ENCODE measurements at places on chromosomes 5 and 9.
A peak's percentile ranks its signal among the peaks of the same experiment; 100 is the strongest.

GRCh38 chr9:107513464-107514100 lies 24.0 kb upstream of the KLF4 start:
- DNase-seq, result no peak

DNA sequence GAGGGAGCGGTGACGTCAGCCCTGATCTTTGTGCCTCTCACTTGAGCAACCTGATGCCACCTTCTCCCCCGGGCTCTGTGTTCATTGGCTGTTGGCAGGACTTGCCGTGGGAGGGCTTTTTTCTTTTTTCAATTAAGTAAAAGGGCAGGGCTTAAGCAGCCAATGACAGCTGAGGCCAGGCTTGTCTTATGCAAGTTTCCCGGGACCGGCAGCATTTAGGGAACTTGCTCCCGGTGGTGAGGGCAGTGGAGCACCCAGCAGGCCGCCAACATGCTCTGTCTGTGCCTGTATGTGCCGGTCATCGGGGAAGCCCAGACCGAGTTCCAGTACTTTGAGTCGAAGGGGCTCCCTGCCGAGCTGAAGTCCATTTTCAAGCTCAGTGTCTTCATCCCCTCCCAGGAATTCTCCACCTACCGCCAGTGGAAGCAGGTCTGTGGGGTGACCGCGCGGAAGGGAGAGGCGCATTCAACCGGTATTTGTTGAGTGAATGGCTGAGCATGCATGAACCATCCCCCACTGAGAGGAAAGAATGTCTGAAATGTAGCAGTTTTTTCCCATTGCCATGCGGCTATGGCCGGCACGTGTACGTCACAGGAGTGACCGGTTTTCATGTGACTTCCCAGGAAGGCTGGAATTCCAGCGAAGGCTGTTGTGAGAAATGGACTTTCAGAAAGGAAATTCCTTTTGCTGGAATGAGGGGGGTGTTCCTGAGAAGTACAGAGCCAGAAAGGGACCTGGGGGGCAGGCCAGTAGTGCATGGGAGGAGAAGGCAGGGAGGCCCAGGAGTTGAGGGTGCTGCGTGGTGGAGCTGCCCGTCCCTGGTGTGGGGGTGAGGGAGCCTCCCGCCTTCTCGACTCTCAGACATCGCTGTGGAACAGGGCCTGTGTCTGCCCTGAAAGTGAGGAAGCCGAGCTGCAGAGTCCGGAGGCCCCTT lies 29.0 kb downstream of the PTGES2 start:
- peak; percentile 95 for DNase-seq

DNA sequence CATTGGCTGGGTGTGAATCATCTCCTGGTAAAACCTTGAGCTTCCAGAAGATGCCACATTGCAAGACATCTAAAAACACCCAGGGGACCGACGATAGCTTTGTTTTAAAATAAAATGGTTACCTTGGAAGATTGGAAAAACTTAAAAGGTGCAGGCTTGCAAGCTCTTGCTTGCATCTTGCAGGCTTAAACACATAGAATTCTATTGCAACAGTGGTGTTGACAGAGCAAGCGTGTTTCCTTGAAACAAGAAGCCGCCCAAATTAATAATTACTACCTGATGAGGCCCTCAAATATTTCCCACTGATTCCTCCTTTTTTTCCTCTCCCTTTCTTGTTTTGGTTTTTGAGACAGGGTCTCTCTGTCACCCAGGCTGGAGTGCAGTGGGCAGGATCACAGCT lies 137.1 kb upstream of the BASP1 start:
- DNase-seq, result no peak

DNA sequence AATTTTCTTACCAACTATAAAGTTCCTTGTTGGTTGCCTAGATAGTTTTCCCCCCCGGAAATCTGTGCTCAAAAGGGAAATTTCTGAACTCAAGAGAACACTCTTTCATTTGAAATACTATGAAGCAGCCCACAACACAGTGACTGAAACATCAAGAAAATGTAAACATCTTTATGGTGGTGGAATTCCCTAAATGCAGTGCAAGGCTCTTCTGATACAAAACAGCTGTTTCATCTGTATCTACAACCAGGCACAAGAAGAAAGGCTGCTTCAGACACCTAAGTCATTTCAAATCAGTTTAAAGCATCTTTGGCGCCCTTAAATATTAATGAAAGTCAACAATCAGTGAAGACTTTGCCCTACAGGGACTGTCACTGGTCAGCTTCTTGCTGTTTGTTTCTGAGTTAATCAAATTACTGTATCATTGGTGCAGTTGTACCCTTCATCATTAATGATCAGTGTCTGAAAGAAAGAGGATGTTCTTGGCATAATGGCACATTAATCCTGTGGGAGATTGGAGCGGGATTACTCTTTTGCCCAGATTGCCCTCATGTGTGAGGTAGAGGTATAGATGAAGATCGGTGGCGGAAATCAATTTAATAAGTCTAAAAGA lies 947.0 kb downstream of the NR2F1-AS1 start:
- DNase-seq, result no peak

GRCh38 chr9:331197-331596 lies 116.5 kb downstream of the DOCK8 start:
- no peak for DNase-seq

- DNase-seq, result no peak
These were observed 16.2 kb downstream of the PGGT1B start for GRCh38 chr5:115246361-115246991.

DNA sequence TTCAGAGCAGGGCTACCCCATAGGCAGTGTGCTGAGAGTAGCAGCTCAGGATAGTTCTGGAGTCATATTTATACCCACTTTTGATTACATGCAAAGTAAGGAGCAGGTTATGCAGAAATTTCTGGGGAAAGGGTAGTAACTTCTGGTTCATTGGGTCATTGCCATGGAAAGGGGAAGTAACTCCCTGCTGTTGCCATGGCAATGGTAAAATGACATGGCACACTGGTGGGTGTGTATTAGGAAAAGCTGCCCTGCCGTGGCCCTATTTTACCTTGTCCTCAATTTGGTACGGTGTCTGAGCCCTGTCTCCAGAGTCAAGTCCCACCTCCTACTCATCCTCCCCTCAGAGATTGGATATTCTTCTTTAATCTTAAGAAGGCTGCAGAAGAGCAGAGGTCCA lies 526.7 kb upstream of the TYRP1 start:
- DNase-seq, result no peak

DNA sequence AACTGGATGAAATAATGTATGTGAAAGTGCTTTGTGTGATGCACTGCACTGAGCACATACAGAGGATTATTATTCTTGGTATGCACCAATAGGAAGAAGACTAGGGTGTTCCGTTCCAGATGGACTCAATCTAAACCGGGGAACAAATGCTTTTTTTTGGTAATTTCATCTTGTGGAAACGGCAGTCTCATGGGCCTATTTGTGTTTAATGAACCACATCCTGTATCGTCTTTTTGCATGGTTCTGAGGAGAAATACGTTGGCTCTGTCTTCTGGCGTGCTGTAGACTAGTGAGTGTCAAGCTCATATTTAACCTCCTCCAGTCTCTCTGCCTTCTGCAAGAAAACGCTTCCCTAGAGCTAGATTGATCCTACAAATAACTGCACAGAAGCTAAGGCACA lies 30.0 kb downstream of the TRIM32 start:
- DNase-seq, result no peak

DNA sequence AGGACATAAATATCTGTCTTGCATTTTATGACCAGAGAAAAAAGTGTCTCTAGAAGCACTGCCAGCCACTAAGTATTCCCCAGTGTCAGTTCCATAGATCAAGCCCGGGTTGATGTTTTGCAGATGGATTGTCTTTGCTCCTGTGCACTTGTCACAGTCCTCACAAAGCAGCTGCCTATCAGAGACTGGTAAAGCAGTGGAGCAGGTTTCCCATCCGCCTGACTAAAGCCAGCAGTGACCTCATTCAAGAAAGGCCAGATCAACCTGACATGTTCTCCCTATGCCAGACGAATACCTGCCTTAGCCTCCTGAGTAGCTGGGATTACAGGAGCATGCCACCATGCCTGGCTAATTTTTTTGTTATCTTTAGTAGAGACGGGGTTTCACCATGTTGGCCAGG lies 26.8 kb upstream of the GARNL3 start:
- no peak for DNase-seq

GRCh38 chr9:70438341-70438928 lies 24.0 kb upstream of the KLF9 start:
- no peak for DNase-seq

DNA sequence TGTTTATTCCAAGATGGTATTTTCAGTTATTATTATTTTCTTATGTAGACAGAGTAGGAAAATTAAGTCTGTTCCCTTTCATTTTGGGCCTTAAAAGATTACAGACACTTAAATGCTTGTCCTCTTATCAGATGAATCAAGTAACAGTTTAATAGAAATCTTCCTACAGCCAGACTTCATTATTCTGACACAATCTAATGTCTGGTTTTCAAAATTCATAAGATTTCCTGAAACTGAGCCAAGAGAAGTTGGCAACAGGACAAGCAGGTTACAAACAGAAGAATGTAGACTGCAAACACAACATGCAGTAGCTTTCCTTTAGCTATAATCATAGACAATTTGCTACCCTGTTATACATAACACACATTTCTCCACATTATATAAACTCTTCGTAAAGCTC lies 130.5 kb downstream of the FBXL17 start:
- no peak for DNase-seq

DNA sequence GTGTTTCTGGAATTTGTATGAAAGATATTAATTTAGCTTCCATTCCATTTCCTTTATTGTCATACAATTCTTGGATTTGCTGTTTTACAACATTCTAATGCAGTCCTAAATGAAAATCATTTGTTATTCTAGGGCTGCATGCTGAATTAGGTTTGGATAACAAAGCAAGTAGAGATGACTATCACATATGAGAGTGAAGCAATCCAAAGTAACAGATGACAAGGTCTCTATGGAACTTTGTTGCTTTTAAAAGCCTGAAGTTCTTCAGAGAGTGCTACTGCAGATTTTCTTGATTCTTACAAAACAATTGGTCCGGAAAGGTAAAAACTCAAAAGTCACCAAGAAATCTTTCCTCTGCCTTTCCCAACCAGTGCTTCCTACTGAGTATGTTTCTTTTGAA lies 56.9 kb upstream of the VCAN start:
- DNase-seq, result no peak

- DNase-seq, result no peak
These were observed 9.6 kb upstream of the IFNE start for GRCh38 chr9:21491756-21492155.

GRCh38 chr5:83864652-83865051 lies 144.0 kb upstream of the HAPLN1 start:
- no peak for DNase-seq
